T1000 (cell line): ENCODE measurements at places on chromosomes 3 and 15.

DNA sequence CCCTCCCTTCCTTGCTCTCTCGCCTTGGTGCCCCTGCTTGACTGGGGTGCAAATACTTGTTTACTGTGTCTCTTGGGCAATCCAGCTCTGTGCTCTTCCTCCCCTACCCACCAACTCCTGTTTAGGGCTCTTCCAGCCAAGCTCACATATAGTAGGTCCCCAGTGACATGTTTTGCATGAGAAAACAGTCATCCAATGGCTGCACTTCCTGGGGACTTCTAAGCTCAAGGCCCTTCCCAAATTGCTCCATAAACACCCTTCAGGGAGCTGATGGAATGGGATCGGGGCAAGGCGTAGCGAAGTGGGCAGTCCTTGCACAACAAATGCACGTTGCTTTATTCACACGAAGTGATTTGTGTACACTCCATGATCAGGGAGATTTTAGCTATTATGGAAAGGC is 9.4 kb upstream of the COPG1 start:
- no peak for DNase-seq

GRCh38 chr3:186386883-186387560 is 25.0 kb upstream of the DGKG start:
- no peak for DNase-seq

GRCh38 chr3:13010780-13011572 is 62.3 kb downstream of the IQSEC1 start:
- no peak for DNase-seq

GRCh38 chr3:127749361-127749760 is 73.0 kb downstream of the MGLL start:
- DNase-seq = no peak

DNA sequence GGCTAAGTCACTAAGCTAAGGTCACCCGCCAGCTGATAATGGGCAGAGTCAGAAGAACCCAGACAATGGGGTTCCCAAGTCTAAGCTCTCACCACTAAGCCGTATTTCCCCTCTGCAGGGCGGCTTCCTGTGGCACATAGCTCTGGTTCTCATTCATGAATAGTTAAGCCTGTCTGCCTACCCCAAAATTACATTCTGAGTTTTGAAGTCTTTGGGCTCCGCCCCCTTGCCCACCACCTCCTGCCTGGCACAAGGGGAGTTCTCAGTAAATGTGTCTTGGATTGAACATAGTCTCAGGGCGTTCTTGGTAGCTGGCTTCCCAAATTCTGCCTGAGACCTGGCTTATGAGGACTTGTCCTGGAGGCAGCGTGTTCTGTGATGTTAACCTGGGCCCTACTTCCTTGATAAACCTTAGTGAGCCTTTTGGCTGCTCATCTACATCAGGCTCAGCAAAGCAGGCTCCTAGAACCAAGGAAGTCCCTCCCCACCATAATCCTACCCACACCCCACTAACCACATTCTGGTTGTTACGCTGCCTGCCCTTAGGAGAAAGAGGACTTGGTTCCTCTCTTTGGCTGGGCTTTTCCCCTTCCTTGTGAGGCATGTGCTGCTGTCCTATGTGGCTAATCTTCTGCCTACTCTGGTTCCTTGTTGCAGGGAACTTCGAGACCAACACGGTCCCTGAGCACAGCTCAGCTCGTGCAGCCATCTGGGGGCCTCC is 54.9 kb downstream of the STARD5 start:
- DNase-seq = no peak

GRCh38 chr15:58249646-58250312 is 111.6 kb downstream of the AQP9 start:
- no peak for DNase-seq

GRCh38 chr3:72445827-72446217 is 402.4 kb downstream of the SHQ1 start:
- no peak for DNase-seq

DNA sequence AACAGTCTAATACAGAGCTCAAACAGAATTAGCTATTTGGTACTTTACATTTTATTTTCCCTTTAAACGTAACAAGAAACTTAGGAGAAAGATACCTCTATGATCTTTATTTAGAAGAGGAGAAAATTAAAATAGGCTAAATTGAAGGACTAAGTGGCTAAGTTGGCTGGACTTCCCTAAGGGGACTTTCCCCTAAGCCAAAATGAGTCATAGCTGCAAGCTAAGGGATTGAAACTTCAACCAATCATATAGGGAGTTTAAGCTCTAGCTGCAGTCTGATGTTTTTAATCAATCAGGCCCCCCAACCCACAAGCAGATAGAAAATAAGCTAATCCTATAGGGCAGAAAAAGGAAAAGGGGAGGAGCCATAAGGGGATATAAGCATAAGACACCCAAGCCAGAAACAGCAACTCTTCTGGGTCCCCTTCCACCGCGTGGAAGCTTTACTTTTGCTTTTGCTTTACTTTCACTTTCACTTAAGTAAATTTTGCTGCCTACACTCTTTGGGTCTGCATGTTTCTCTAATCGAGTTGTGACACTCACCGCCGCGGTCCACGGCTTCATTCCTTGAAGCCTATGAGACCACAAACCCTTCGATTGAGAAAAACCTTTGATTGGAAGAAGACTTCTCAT is 1108.5 kb upstream of the EPHA6 start:
- DNase-seq = peak; percentile 16

DNA sequence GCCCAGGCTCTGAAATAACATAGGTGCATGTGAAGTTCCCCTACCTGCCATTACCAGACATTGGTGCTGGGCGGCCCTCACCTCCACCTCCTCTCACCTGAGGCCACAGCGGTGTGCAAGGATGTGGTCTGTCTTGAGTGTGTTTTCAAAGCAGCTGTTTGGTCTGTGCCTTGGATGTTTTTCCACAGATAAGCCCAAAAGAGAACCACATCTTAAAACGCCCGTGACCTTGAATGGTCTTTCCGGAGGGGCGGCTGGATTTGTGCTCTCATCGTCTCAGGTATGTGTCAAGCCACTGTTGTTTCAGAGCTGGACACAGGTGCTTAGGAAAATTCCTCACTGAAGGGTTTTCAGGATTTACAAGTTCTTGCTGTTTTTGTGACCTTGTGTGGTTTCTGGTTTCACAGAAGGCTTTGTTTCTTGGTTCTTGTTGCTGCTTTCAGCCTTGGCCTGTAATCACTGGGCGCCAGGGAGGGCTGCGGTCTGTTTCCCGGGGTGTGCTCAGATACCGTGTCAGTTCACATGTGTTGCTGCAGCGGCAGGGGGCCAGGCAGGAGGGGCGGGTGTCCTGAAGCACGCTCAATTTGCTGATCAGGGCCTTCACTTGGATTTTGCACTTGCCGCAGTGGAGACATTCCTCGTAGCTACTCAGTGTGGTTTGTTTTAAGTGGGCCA is 128.4 kb downstream of the IGF1R start:
- DNase-seq = no peak

GRCh38 chr15:68232937-68233336 is 3.4 kb upstream of the CLN6 start:
- no peak for DNase-seq

GRCh38 chr3:14401692-14402303 is 608 bp upstream of the SLC6A6 start:
- DNase-seq = no peak

DNA sequence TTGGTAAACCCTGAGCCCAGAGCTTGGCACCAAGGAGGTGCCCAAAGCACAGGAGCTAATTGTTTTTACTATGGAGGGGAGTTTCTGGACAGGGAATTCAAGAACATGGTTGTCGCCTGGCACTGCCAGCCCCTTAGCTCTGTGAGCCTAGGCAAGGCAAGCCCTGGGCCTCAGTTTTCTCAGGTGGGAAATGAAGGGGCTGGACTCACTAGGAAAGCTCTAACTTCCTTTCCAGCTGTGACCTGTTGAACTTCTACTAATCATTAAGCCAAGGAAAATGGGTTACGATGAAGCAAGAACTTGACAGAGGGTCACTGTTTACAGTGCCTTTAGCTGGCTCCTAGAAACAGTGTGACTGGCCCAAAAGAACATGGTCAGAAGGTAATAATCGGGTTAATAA is 277.2 kb downstream of the SHQ1 start:
- no peak for DNase-seq

DNA sequence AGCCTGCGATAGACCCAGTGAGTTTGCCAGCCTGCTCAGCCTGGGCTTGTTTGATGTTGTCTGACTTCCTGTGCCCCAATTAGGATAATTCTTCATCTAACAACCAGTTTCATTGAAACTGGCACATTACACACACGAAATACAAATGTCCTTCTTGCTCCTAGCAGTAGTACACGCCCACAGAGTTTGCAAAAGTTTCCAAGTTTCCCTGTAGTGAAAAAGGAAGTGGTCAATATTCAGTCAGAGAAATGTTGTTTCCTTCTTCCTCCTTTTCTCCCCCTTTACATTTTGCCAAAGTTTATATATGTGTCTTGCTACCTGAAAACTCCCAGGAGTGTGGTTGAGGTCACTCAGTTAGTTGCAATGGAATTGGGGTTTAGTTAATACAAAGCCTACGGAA is 58.4 kb upstream of the LRTM1 start:
- no peak for DNase-seq

DNA sequence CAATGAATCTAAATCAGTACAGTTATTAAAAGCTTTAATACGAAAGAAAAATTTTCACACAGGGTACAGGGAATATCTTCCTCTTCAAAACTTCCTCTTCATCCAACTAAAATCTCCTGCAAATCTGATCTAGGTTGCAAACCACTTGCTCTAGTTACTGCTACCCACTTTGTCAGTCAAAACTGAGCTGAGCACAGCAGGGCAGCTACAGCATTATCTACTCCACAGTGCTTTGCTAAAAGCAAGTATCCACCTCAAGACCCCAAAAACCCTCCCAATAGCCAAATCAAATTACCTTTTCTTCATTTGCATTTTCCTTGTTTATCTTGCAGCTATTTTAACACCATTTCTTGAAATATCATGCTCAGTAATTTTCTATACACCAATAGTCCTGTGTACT is 14.7 kb downstream of the ZNF280D start:
- DNase-seq = no peak

GRCh38 chr3:143855183-143855582 is 6.9 kb upstream of the SLC9A9 start:
- DNase-seq = no peak

GRCh38 chr3:76941376-76941775 is 98.5 kb upstream of the ROBO2 start:
- DNase-seq = no peak

GRCh38 chr15:78914027-78914764 is 30.6 kb downstream of the CTSH start:
- DNase-seq = no peak

DNA sequence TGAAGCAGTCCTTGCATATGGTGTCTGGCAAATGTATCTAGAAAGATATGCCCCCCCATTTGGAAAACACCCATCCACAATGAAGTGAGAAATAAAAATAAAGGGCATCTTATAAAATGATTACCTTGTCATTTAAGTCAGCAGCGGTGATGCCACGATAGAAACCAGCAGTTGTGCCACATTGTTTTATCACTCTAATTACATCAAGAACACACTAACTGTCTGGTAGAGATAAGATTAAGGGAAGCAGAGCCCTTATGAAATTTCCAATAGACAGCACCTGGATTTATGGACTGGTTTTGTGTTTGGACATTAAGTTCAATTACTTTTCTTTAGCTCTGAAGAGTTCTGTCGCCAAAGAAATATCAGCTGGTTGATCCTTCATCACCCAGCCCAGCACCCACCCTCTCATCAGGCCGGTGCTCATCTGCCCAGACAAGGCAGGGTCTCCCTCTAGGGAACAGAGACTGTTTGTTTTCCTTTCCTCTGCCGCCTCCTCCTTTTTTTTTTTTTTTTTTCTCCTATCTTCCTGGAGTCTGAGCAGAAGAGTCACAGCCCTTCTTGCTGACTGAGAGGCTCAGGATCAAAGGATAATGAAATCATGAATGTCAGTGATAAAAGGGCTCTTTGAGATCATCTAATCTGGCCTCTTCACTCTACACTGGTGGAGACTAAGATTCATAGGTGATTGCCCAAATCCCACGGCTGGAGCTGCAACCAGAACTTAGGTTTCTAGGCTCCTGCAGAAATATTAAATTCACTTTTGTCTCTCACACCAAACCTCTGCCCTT is 464.1 kb downstream of the NTRK3 start:
- DNase-seq = no peak

- DNase-seq = peak; percentile 16
Observed at GRCh38 chr3:160129459-160130061, 95.7 kb upstream of the C3orf80 start.

- no peak for DNase-seq
Observed at GRCh38 chr15:57229051-57229450, 147.3 kb upstream of the CGNL1 start.

DNA sequence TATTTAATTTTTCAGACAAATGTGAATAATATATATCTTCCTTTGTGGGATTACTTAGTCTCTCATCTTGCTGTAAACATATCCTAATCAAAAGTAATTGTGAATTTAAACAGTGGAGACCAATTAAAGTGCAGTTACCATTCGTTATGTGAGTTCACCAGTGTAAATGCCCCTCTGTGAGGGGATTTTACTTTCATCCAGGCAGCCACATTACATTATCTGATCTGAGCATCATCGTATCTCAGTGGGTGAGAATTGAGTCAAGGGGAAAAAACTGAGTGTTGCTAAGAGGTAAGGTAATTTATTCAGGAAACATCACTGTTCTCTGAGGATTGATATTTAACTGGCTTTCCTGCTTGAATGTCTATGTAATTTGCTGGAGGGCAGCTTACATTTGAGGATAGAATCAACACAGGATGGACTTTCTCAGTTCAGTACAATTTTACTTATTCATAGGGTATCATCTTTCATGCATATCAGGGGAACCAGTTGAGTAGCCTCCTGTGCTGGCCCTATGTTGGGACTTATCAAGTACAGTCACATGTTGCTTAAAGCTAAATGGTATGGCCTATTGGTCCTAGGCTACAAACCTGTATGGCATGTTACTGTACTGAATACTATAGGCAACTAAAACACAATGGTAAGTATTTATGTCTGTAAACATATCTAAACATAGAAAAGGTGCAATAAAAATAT is 219.7 kb downstream of the CD47 start:
- no peak for DNase-seq

GRCh38 chr15:83164771-83165404 is 42.7 kb downstream of the HDGFL3 start:
- DNase-seq = no peak

- no peak for DNase-seq
Observed at GRCh38 chr15:89002830-89003229, 85.4 kb upstream of the ABHD2 start.

- no peak for DNase-seq
Observed at GRCh38 chr3:172270557-172271166, 177.6 kb downstream of the GHSR start.

GRCh38 chr3:99315896-99316295 is 322.5 kb upstream of the COL8A1 start:
- DNase-seq = peak; percentile 45

- DNase-seq = no peak
Observed at GRCh38 chr3:122797291-122797690, 2.4 kb downstream of the SLC49A4 start.
